ENCODE measurements at places on chromosomes 2 and 18.

GRCh38 chr2:203578759-203579643 is 43.9 kb upstream of the RAPH1 start:
- peak; percentile 32 for DNase-seq

DNA sequence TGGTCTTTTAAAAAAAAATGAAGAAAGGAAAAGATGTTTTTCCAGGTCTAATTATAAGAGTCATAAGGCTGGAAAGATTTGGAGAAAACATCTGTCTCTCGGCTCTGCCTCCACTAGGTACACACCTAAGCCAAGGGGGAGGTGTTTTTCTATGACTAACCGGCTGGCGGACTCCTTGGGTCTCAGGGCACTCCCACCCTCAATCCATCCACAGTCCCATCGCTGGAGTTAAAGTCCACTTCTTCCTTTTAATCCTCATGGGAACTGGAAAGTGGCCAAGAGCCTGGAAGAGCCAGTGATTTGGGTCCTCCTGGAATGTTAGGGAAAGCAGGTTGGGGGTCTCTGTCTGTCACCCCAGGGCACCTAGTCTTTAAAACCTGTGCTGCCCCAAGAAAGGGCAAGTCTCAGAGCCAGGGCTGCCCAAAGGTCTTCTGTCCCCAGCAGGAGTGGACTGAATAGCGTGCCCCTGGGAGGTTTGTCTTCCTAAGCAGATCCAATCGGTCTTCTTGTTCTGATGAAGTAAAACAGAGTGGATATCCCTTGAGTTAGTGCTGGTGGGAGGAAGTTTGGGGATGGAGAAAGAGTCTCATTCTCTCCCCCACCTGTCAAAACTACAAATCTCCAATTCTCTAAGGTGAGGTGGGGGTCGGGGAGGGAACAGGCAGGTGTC is 66.4 kb downstream of the MCFD2 start:
- no peak for DNase-seq

GRCh38 chr2:219772103-219772635 is 144.7 kb downstream of the SLC4A3 start:
- peak; percentile 73 for DNase-seq

DNA sequence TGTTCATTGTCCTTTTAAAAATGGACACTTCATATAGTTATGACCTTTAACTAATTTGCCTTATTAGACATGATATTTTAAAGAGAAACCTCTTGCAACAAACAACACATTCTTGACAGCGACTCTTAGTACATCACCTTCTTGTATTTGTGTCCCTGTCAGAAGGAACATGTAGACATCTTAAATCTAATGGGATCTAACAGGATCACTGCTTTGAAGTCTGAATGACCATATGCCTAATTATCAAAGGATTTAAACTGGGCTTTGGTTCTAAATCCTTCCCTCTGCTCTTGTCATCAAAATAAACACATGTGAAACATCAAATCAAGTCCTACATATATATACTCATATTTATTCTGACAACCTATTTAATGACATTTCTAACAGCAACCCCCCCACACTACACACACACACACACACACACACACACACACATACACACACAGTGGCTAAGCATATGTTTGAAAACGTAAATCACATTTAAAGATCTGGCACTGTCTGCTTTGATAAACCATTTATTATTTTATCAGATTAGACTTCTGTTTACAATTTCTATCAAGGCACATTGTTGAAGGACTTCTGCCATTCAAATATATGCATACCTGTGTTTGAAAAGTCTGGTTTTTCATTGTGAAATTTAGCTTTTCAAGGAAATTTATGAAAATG is 4.2 kb downstream of the GALNT13 start:
- DNase-seq, result no peak

GRCh38 chr2:200455958-200456421 is 53.9 kb downstream of the KCTD18 start:
- DNase-seq, result no peak

- no peak for DNase-seq
Observed at GRCh38 chr18:55592106-55592505, 4.1 kb upstream of the TCF4 start.

GRCh38 chr2:2773692-2774091 is 442.6 kb upstream of the MYT1L start:
- no peak for DNase-seq

DNA sequence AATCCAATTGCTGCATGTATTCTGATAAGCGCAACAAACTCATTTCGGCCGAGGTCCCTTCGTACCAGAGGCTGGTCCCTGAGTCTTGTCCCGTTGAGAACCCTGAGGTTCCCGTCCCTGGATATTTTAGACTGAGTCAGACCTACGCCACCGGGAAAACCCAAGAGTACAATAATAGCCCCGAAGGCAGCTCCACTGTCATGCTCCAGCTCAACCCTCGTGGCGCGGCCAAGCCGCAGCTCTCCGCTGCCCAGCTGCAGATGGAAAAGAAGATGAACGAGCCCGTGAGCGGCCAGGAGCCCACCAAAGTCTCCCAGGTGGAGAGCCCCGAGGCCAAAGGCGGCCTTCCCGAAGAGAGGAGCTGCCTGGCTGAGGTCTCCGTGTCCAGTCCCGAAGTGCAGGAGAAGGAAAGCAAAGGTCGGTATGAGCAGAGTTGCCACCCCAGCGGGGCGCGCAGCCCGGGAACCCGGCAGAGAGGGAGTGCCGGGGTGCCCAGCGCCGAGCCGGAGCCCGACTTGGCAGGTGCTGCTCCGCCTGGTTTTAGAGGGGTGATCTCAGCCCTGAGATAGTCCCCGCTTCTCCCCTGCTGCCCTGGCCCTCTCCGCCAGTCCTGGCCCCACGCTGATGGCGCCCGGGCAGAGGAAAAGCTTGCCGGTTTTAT is 714 bp downstream of the HOXD10 start:
- DNase-seq, result no peak

GRCh38 chr2:24400207-24400907 is 40.0 kb upstream of the ITSN2 start:
- no peak for DNase-seq

- no peak for DNase-seq
Observed at GRCh38 chr18:9712611-9713010, 4.5 kb downstream of the RAB31 start.

GRCh38 chr18:49031511-49032188 is 80.9 kb upstream of the SMAD7 start:
- no peak for DNase-seq

DNA sequence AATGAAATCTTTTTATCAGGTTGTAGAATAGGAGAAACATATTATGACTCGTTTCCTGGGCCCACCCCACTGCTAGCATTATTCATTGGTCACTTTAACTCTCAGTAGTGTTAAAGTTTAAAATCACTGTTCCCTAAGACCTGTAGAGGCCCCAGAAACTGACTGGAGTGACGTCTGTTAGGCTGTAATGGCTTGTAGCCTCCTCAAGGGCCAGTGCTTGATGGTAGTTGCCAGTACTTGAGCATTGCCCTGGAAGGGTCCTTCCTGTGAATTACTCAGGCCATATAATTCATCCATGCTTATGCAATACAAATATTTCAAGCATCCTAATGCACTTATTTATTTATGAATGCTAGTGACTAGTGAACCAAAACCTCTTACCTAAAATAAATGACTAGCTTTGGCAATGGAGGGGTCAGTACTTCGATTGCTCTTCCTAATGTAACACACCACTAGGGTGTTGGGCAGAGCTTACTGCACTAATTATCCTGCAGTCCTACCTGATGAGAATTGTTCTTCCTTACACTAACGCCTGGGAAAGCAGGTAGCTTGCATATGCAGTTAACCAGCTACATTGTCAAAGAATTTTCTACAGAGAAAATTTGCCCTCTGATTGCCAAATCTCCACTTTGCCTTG is 31.2 kb downstream of the ARHGAP25 start:
- no peak for DNase-seq

DNA sequence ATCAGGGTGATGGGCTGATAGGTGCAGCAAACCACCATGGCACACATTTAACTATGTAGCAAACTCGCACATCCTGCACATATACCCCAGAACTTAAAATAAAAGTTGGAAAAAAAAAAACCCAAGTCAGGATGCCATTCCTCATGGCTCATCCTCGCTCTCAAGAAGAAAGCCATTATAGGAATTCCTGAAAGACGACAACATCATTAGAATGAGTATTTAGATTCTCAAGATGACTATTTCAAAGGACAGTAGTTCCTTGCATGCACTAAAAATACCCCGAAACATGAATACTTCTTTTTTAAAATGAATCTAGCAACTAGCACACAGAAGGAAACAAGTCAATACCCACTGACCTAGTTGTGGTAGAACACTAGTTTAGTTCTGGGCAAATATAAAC is 285.8 kb upstream of the REV1 start:
- DNase-seq, result no peak

GRCh38 chr18:40407909-40408308 is 1547.1 kb upstream of the PIK3C3 start:
- no peak for DNase-seq

- DNase-seq, result no peak
Observed at GRCh38 chr2:159807183-159808031, 9.4 kb upstream of the CD302 start.

- no peak for DNase-seq
Observed at GRCh38 chr18:14921031-14921430, 173.1 kb downstream of the ANKRD30B start.

GRCh38 chr2:217802876-217803652 is 199.7 kb downstream of the TNS1 start:
- no peak for DNase-seq

DNA sequence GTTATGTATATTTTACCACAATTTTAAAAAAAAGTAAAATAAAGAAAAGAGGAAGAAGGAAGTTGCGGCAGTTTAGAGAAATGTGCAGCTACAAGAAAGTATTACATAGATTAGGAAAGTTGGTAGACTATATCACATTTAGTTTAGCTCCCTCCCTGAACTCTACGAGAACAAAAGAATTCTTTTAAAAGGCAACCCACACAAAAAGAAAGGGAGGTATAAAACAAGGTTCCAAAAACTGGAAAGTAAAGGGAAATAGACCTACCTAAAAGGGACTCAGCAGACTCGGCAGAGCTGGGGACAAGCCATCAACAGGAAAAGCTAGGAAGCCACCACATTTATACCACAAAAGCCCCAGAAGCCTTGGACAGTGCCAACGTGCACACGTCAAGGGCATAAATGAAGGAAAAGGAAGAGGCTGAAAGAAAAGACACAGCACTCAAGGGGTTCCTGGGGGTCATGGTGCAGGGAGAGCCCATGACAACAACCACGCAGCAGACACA is 9.1 kb downstream of the TMEM127 start:
- no peak for DNase-seq

GRCh38 chr2:120887320-120887697 is 151.6 kb downstream of the GLI2 start:
- no peak for DNase-seq

DNA sequence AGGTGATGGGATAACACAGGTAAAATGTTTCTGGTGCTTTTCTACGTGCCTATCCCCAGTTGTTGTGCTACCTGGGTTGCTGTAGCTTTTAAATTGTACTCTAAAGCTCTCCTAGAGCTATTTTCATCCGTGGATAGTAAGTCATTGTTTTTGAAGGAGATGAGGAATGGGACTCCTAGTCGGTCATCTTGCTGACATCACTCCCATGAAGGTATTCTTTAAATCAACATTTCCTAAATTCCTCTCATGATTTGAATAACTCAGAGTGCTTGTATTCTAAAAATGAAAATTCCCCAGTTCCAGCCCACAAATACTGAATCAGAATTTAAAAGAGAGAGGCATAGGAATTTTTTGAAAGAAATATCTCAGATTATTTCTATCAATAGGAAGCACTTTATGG is 44.3 kb downstream of the CCDC148 start:
- no peak for DNase-seq

- DNase-seq, result no peak
Observed at GRCh38 chr2:8546612-8547283, 135.1 kb upstream of the ID2 start.

DNA sequence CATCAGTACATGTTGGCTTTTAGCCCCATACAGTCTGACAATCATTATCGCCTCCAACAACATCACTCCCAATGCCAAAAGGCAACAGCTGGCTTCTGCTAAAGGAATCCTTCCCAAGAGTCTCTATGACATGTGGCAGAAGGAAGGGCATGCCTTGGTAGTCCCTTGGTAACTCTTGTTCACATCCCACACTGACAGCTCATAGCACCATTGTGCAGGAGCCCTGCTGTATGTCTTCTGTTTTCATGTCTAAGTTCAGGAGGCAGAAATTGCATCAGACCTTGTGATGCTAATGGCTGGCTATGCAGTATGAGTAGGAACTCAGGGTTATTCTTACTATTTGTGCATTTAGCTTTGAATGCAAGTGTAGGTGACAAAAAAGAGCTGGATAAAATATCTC is 392.1 kb downstream of the PTH2R start:
- DNase-seq, result no peak

DNA sequence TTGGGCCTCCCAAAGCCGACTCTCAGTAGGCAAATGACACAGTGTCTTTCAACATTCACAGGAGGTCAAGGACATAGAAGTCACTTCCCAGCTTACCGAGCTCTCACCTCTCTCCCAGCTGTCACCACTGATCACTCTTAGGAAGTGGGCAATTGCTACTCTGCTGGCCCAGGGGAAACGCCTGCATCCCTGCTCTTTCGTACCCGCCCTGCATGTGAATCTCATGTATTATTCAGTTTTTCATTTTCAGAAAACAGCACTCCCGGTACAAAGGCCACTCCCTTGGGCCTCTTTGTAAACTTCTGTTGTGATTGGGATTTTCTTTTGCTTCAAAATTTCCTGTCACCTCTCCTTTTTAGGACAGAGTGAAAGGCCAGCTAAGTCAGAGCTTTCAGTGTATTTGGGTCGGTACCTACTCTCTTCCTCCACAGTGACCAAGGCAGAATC is 15.4 kb downstream of the MRPL44 start:
- DNase-seq, result no peak

- peak; percentile 26 for DNase-seq
Observed at GRCh38 chr2:48221846-48222516, 308.0 kb upstream of the STON1 start.

- no peak for DNase-seq
Observed at GRCh38 chr2:233449921-233450863, 95.9 kb downstream of the DGKD start.

GRCh38 chr2:233386382-233387041 is 32.2 kb downstream of the DGKD start:
- DNase-seq, result no peak

GRCh38 chr2:58770846-58771245 is 529.7 kb upstream of the FANCL start:
- no peak for DNase-seq

GRCh38 chr2:118697781-118698180 is 149.7 kb downstream of the EN1 start:
- DNase-seq, result no peak

- no peak for DNase-seq
Observed at GRCh38 chr2:120783969-120784372, 48.3 kb downstream of the GLI2 start.

GRCh38 chr2:238652053-238652770 is 195.7 kb upstream of the TWIST2 start:
- DNase-seq, result no peak

DNA sequence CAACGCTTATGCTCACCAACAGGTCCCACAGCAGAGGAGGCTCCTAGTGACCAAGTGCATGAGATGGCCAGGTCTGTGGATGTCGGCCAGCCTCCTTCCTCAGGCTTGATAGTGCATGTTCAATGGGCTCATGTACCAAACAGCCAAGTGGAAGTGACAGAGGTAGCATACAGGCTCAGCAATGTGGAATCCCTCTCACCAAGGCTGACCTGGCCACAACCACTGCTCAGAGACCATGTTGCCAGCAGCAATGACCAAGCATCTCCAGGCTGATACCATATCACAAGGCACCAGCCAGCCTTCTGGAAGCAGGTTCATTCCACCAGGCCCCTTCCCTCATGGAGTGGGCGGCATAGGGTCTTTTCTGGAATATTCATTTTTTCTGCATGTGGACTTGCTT is 61.5 kb downstream of the REEP1 start:
- DNase-seq, result no peak
